Stimulated activated memory B cell treated with anti-CD40 and anti-IgM and Interleukin-4, amounts not matched to agents 10 μg/mL and 1 μg/mL and 100 μg/mL, for 72 hours (primary cell): ENCODE measurements at places on chromosomes 1 and 21.

- ATAC-seq: peak; percentile 90
These were observed 246.5 kb upstream of the USP25 start for GRCh38 chr21:15483138-15483780.

DNA sequence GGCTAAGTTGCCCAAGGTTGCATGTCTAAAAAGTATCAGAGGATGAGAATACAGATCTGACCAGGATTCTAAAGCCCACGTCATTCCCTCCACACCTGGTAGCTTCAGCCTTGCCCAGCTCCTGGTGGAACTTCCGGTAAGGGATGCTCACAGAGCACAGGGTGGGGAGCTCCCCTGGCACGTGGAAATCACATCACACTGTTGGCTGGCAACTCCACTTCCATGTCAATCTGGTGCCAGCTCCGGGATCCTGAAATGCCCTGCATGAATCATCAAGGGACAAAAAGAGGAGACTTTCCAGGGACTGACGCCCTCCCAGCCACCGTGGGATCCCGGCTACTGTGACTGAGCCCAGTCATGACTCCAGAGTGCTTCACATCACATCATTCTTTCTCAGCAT lies 12.4 kb upstream of the BCAR3 start:
- ATAC-seq: no peak

GRCh38 chr1:167545349-167545748 lies 8.2 kb downstream of the CREG1 start:
- ATAC-seq: no peak

DNA sequence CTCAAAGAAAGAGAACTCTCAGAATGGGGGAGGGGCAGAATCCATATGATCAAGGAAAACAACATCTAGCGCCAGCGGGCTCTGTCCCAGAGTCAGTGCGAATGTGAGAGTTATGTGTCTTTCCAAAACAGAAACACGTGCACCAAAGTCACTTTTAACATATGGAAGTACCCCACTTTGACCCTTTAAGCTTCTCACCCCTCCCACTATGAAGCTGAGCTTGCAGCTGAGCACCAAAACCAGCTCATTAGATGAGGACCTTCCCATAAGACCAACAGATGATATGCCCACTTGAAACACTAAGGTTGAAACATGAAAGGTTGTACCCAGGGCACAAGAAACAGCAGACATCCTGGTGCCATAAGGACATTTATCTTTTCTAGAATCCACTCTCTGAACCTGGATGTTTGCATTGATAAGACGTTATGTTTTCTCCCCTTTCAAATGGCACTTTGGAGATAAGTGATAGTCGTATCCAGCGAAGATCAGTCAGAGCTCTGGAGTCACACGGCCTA lies 171.0 kb downstream of the TGFBR3 start:
- no peak for ATAC-seq

DNA sequence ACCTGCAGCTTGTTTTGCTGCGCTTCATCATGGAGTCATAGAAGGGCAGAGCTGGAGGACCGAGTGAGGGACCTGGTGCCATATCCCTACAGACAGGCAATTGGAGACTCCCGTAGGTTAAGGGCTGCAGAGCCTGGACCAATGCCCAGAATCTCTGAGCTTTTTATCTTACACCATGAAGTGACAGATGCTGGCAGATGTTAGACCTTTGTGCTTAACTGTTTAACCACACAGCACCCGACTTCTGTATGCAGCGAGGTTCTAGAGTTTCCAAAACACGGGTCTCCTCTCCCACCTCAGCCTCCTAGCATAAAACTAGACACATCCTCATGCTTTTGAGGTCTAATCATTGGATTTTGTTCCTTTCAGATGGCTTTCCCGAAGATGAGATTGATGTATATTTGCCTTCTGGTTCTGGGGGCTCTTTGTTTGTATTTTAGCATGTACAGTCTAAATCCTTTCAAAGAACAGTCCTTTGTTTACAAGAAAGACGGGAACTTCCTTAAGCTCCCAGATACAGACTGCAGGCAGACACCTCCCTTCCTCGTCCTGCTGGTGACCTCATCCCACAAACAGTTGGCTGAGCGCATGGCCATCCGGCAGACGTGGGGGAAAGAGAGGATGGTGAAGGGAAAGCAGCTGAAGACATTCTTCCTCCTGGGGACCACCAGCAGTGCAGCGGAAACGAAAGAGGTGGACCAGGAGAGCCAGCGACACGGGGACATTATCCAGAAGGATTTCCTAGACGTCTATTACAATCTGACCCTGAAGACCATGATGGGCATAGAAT lies 47.6 kb downstream of the B3GALT5 start:
- no peak for ATAC-seq

GRCh38 chr1:235650341-235651169 lies 971 bp upstream of the GNG4 start:
- ATAC-seq: peak; percentile 37

DNA sequence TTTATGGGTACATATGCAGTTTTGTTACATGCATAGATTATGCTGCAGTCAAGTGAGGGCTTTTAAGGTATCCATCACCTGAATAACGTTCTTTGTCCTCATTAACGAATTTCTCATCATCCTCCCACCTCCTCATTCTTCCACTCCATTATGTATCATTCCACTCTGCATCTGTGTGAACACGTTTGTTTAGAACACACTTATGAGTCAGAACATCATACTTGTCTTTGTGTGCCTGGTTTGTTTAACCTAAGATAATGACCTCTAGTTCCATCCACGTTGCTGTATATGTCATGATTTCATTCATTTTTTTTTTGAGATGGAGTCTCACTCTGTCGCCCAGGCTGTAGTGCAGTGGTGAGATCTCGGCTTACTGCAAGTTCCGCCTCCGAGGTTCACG lies 6.7 kb upstream of the MPC2 start:
- no peak for ATAC-seq

DNA sequence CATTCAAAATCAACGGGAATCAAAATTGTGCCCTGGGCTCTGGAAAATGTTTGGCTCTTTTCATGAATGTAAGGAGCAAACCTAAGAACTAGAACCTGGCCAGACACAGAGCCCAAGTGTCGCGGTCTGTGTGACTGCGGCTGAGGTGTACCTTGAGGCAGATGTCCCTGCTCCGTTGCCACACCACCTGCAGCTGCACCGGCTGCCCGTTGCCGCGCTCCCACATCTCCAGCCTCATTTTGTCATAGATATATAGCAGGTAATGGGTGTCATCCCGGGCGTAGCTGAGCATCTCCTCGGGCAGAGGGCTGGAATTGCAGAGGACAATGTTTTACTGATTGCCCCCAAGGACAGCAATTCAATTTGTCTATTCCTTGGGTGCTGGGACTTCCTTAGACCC lies 18.7 kb downstream of the EXOSC10 start:
- no peak for ATAC-seq

DNA sequence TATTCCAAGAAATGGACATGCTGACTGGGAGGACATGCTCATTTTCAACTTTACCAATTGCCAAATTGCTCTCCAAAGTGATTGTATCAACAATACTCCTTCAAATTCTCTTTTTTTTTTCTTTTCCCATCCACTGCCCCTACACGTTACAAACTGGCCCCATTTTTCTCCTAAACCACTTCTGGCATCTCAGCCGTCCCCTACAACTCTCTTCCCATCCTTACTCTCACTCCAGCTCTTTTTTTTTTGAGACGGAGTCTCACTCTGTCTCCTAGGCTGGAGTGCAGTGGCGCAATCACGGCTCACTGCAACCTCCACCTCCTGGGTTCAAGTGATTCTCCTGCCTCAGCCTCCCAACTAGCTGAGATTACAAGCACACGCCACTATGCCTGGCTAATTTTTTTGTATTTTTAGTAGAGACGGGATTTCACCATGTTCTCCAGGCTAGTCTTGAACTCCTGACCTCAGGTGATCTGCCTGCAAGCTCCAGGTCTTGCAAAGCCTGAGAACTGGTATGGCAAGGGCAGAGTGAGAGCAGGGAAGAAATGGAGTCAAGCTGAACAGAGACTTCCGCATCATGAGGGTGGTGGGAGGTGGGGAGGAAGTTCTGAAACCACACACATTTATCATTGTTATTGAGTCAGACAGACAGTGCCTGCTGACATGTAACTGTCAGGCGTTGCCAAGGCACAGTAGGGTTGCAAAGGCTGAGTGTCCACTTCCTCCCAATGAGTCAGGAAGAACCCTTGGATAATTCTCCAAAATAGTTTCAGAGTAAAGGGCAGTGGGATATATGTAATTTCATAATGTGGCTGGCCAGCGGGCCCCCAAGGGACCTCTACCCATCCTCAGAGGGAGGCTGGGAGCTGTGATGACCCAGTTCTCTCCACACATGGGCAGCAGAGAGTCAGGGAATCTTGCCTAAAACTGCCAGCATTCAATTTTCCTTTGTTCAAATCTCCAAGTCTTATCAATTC lies 17.4 kb downstream of the CELA3A start:
- peak; percentile 94 for ATAC-seq

DNA sequence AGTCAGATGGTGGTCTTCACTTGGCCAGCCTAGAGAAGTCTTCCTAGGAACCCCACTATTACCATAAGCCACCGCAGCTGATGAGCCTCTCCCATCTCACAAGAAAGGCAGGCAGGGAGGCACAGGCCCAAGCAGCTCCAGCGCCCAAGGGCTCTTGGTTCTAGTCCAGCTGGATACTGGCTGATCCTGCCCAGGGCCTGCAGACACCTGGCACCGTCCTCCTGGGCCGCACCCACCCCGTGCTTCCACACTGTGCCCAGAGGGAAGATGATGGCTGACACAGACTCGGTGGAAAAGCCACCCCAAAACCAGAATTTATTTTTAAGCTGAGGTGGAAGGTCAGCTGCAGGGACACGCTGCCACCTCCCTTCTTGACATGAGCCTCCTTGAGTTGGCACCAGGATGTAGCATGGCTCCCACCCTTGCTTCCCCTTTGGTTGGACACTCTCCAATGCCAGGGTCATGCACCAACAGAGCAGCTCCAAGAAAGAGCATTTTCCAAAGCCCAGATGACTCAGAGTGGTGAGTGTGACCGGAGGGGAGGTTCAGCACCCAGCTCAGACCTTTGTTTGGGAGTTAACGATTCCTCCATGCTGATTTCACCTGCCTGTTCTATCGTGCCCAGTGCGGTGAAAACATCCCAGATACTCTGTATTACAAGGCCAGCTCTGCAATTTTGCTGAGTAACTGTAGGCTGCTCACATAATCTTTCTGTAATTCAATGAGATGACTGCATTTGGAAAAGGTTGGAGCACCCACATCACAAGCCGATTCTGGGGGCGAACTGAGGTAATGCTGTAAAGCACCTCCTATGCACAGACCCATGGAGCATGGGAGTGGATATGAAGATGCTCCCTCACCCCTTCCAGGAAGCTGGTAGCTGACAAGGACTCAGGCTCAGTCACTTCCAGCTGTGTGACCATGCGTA lies 63.1 kb upstream of the SLC2A1 start:
- no peak for ATAC-seq

- no peak for ATAC-seq
These were observed 3.9 kb upstream of the PALMD start for GRCh38 chr1:99642053-99642452.

GRCh38 chr1:29227511-29227910 lies 3.2 kb downstream of the MECR start:
- ATAC-seq: no peak

DNA sequence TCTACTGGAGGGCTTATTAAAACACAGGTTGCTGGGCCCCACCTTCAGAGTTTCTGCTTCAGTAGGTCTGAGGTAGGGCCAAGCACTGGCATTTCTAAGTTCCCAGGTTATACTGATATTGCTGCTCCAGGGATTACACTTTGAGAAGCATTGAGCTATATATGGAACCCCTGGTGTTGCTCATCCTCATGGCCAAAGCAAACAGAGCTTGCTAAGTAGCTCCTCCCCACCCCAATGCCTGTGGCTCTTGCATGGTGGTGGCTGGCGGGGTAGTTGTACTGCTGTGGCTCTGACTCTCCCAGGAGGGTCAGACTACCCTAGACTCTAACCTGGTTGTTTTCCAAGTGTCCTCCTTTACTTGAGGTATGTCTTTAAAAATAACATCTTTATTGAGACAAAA lies 143.6 kb downstream of the SPATA46 start:
- ATAC-seq: no peak

- no peak for ATAC-seq
These were observed 156.0 kb downstream of the PGBD5 start for GRCh38 chr1:230270185-230270558.

GRCh38 chr1:169648709-169649108 lies 18.8 kb upstream of the SELP start:
- peak; percentile 69 for ATAC-seq

DNA sequence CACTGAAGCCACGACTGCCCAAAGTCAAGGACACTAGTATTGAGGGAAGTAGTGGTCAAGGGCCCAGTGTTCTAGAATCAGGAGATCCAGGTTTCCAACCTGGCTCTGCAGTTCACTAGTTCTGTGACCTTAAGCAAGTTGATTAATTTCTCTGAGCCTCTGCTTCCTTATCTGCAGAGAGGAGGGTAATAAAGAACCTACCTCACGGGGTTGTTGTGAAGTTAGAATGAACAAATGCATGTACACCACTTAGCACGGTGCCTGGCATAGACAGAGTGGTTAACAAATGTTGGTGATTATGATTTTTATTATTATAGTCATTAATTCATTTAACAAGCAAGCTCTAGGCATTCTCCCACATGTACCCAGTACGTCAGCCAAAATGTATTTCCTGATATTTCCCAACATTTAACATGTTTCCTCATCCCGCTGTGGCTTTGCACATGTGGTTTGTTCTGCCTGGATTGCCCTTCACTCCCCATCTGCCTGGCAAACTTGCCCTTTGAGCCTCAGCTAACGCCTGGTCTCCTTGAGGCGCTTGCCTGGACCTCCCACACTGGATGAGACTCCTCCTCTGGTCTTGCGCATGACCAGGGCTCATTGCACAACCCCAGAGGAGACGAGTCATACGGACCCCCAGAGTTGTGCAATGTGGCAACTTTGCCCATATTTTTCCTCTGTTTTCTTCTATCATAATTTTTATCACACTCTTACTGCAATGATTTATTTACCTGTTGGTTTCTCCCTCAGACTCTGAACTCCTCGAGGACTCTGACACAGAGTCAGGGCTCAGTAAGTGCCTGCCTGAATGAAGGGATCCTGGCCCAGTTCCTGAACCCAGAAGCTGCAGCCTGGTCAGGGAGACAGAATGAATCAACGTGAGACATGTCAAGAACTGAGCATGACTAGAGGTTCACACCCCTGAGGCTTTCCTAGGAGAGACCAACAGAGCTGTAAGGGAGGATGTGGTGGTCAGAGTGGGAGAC lies 20.7 kb upstream of the MFSD2A start:
- no peak for ATAC-seq

DNA sequence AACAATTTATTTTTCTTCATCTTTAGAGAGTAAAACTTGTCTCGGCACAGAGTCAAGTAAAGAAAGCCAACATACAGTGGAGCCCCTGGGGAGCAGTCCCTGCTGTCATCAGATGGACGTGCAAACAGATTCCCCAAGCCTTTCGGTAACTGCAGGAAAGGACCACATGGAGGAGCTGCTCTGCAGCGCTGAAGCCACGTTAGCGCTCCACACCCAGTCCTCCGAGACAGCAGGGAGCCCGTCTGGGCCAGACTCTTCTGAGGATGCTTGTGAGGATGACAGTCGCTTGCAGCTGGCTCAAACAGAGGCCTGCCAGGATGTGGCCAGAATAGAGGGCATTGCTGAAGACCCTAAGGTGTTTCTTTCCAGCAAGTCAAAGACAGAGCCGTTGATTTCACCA lies 77.1 kb upstream of the SCCPDH start:
- no peak for ATAC-seq
